Effector memory CD4-positive, alpha-beta T cell (primary cell): ENCODE measurements at places on chromosomes 11 and 22.

GRCh38 chr11:132802947-132803346, 729.4 kb downstream of the OPCML start:
- H3K27ac ChIP-seq: no peak overlapping the region
- no peaks in the 10 kb centered on the region for H3K36me3 ChIP-seq
- H3K4me3 ChIP-seq: no peak overlapping the region
- H3K4me1 ChIP-seq: no peaks in the 10 kb centered on the region
- DNase-seq: no peak
- H3K27me3 ChIP-seq: no peaks in the 10 kb centered on the region

DNA sequence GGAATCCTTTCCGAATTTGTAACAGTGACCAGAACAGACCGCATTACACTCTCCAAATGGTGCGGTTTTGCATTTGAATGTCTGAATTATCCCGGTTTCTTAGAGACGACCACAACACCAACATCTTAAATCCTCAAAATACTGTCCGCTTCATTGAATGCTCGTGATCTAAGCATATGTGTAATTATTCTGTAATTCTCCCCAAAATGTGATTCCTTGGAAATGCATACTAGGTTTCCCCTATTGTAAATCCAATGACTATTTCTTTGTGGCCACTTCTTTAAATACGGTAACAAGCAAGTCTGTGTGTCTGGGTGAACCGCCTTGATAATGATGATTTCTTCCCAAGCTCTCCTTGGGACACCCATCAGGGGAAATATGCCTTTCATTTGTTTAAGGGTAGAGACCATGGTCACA, 87.3 kb upstream of the DBX1 start:
- no peaks in the 10 kb centered on the region for H3K27me3 ChIP-seq
- H3K4me1 ChIP-seq: no peaks in the 10 kb centered on the region
- H3K27ac ChIP-seq: no peak overlapping the region

- H3K36me3 ChIP-seq: peaks cover 20% of the 10 kb centered on the region
- H3K27me3 ChIP-seq: no peaks in the 10 kb centered on the region
- H3K4me1 ChIP-seq: peaks cover 27% of the 10 kb centered on the region
- no peak overlapping the region for H3K27ac ChIP-seq
- no peak for DNase-seq
These were observed 10.3 kb downstream of the NEAT1 start for GRCh38 chr11:65432686-65433582.

- no peak overlapping the region for H3K4me3 ChIP-seq
- no peaks in the 10 kb centered on the region for H3K4me1 ChIP-seq
- no peaks in the 10 kb centered on the region for H3K27me3 ChIP-seq
- no peak for DNase-seq
These were observed 21.8 kb downstream of the MICAL2 start for GRCh38 chr11:12131943-12132789.

DNA sequence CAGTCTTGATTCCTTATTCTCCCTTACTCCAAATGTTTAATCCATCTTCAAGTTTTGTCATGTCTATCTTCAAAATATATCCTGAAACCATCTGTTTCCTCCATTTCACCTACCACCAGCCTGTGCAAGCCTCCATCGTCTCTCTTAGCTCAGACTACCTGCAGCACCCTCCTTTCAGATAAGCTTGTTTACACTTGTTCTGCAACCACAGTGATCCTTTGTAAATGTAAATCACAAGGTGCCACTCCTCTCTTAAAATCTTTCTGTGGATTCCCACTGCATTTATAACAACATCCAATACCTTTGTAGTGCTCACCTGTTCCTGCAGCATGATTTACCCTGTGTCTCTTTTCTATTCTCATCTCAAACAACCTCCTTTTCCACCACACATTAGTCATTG, 31.8 kb upstream of the GPR83 start:
- no peaks in the 10 kb centered on the region for H3K27me3 ChIP-seq
- H3K27ac ChIP-seq: no peak overlapping the region
- H3K4me1 ChIP-seq: no peaks in the 10 kb centered on the region

GRCh38 chr11:94595076-94595475, 27.9 kb downstream of the PIWIL4 start:
- H3K4me3 ChIP-seq: no peak overlapping the region
- H3K4me1 ChIP-seq: no peaks in the 10 kb centered on the region
- H3K27me3 ChIP-seq: no peaks in the 10 kb centered on the region
- no peak overlapping the region for H3K27ac ChIP-seq

GRCh38 chr22:44193535-44193891, 12.8 kb downstream of the PARVG start:
- peaks cover 7% of the 10 kb centered on the region for H3K36me3 ChIP-seq
- no peak overlapping the region for H3K27ac ChIP-seq
- no peak overlapping the region for H3K4me3 ChIP-seq

- H3K4me3 ChIP-seq: no peak overlapping the region
- DNase-seq: no peak
- no peaks in the 10 kb centered on the region for H3K27me3 ChIP-seq
- H3K36me3 ChIP-seq: no peaks in the 10 kb centered on the region
- no peak overlapping the region for H3K27ac ChIP-seq
These were observed 19.2 kb upstream of the OR51L1 start for GRCh38 chr11:4975436-4975835.

DNA sequence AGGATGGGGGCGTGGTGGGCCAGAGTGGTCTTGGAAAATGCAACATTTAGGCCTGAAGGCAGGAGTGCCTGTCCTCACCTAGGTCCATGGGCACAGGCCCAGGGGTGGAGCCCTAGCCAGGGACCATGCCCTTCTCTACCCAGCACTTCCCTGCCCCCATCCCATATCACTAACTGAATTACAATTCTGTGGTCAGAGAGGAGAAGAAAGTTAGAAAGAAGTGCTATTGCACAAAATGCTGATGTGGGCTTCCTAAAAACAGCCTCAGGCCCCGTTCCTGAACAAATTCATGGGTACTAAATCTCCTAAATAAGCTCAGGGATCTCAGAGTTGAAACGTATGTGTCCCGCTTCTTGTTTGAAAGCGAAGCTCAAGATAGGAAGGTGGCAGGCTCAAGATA, 3.5 kb upstream of the ASRGL1 start:
- H3K27ac ChIP-seq: no peak overlapping the region

DNA sequence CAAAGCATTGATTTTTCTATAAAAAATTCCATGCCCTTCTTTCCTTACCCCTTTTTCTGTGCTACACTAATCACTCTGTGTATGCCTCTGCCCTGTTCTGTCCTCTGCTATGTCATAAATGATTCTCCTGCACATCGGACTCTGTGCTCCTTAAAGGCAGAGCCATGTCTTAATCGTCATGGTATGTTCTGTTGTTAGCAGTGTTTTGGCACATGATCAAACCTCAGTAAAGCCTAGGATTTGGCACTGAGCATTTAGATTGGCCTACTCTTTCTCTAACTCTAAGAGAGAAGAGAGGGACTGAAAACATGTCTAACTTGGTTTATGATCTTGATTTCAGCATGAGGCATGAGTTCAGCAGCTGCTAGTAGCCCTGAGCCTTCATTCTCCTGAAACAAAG, 266.9 kb downstream of the AASDHPPT start:
- H3K27me3 ChIP-seq: no peaks in the 10 kb centered on the region
- H3K4me1 ChIP-seq: no peaks in the 10 kb centered on the region
- DNase-seq: no peak
- no peak overlapping the region for H3K27ac ChIP-seq
- no peak overlapping the region for H3K4me3 ChIP-seq
- H3K36me3 ChIP-seq: no peaks in the 10 kb centered on the region

DNA sequence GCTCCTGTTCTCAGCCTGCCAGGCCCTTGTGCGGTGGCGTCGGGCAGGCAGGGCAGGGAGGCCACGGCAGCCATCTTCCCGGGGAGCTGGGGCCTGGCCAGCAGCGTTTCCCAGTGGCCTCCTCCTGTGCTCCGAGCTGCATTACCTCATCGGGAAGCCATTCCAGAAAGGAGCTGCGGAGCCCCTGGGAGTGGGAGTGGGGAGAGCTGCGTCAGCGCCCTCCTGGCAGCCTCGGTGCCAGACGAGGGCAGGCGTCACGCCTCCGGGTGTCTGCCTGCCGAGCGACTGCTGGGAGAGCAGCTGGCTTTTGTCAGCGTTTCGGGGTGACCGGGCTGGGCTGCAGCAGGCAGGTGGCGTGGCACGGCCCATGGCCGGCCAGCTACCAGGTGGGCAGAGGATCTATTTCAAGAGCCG, 30.9 kb upstream of the WNT7B start:
- no peak for DNase-seq
- H3K27me3 ChIP-seq: no peaks in the 10 kb centered on the region
- H3K4me1 ChIP-seq: no peaks in the 10 kb centered on the region

DNA sequence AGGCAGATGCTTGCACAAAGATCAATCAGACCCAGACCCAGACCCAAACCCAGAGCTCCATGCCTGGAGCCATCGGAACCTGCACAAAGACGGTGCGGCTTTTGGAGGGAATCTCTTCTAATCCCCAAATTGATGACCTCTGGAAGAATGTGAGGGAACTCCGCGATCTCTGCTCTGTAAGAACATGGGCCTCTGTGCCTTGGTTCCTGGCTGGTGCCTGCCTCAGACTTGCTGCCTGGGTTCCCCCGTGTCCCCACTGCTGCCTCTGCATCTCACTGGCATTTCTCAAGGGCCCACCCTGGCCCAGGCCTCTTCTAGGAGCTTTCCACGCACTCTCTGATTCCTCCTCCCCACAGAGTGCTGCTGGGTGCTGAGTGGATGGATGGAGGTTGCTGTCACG, 1044.4 kb downstream of the TBC1D22A start:
- no peak overlapping the region for H3K4me3 ChIP-seq
- H3K4me1 ChIP-seq: no peaks in the 10 kb centered on the region
- H3K27ac ChIP-seq: no peak overlapping the region
- DNase-seq: no peak

- DNase-seq: no peak
- no peaks in the 10 kb centered on the region for H3K27me3 ChIP-seq
- no peak overlapping the region for H3K27ac ChIP-seq
These were observed 15.9 kb upstream of the GLYATL1 start for GRCh38 chr11:58923300-58923788.

- peak overlapping the region; percentile 8 for H3K4me3 ChIP-seq
- H3K27ac ChIP-seq: no peak overlapping the region
- no peaks in the 10 kb centered on the region for H3K36me3 ChIP-seq
- H3K4me1 ChIP-seq: no peaks in the 10 kb centered on the region
These were observed 109.2 kb downstream of the FAM76B start for GRCh38 chr11:95680169-95680929.

DNA sequence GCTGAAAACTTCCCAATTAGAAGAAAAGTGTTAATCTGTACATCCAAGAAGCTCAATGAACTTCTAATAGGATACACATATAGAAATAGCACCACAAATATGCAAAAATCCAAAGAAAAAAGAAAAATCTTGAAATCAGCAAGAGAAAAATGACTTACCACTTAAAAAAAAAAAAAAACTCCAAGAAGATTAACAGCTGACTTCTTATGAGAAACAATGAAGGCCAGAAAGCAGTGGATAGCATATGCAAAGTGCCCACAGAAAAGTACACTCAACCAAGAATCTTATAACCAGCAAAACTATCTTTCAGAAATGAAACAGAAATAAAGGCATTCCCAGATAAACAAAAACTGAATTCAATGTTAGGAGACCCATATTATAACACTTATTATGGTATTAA, 29.9 kb upstream of the OR5B12 start:
- H3K36me3 ChIP-seq: no peaks in the 10 kb centered on the region
- H3K4me1 ChIP-seq: no peaks in the 10 kb centered on the region
- no peaks in the 10 kb centered on the region for H3K27me3 ChIP-seq
- H3K27ac ChIP-seq: no peak overlapping the region
- no peak for DNase-seq

GRCh38 chr22:44423556-44424358, 74.3 kb downstream of the RTL6 start:
- H3K4me1 ChIP-seq: no peaks in the 10 kb centered on the region
- H3K4me3 ChIP-seq: no peak overlapping the region
- H3K27me3 ChIP-seq: peaks cover 4% of the 10 kb centered on the region
- H3K27ac ChIP-seq: no peak overlapping the region

GRCh38 chr11:107928767-107929507, 689 bp downstream of the RAB39A start:
- H3K4me3 ChIP-seq: peak overlapping the region; percentile 48
- no peak for DNase-seq
- H3K27me3 ChIP-seq: peaks cover 3% of the 10 kb centered on the region
- H3K27ac ChIP-seq: no peak overlapping the region
- peaks cover 18% of the 10 kb centered on the region for H3K4me1 ChIP-seq

DNA sequence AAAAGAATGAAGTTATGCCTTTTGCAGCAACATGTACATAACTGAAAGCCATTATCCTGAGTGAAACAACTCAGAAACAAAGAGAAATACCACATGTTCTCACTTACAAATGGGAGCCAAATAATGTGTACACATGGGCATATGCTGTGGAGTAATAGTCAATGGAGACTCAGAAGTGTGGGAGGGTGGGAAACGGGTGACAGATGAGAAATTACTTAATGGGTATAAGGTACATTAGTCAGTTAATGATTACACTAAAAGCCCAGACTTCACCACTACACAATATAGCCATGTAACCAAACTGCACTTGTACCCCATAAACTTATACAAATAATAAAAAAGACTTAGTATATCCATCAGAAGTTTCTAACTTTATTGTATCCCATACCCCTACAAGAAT, 674.1 kb upstream of the ARHGAP42 start:
- no peaks in the 10 kb centered on the region for H3K4me1 ChIP-seq
- H3K36me3 ChIP-seq: no peaks in the 10 kb centered on the region
- DNase-seq: no peak
- no peaks in the 10 kb centered on the region for H3K27me3 ChIP-seq
- no peak overlapping the region for H3K4me3 ChIP-seq

GRCh38 chr11:43200031-43200430, 111.8 kb upstream of the API5 start:
- no peaks in the 10 kb centered on the region for H3K27me3 ChIP-seq
- H3K36me3 ChIP-seq: no peaks in the 10 kb centered on the region
- H3K4me3 ChIP-seq: no peak overlapping the region
- no peak overlapping the region for H3K27ac ChIP-seq
- DNase-seq: no peak

GRCh38 chr11:45563171-45563570, 102.3 kb downstream of the CHST1 start:
- H3K27ac ChIP-seq: no peak overlapping the region
- no peaks in the 10 kb centered on the region for H3K36me3 ChIP-seq
- no peaks in the 10 kb centered on the region for H3K4me1 ChIP-seq
- H3K27me3 ChIP-seq: no peaks in the 10 kb centered on the region

DNA sequence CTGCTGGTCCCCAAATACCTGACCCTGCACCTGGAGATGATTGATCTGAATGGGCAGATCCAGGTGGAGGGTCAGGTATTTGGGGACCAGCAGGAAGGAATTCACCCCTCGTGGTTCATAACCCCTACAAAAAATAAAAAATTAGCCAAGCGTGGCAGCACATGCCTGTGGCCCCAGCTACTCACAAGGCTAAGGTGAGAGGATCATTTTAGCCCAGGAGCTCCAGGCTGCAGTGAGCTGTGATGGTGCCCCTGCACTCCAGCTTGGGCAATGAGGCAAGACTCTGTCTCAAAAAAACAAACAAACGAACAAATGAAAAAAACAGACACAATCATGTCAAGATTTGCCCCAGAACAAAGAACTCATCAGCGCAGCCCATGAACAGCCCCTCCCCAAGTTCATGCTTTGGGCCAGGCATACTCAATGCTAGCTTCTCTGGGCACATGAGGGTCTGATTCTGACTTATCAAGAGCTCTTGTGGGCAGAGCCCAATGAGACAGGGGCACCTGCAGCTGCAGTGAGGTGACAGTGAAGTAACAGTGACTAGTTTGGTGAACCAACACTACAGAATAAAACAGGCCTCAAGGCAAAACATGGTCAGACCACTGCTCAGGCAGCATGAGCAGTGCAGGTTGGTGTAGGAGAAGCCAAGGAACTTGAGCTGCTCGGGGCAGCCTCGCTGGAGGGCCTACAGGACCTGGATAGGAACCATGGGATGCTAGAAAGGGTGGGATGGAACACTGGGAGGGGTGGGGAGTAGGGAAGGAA, 10.2 kb upstream of the FCHSD2 start:
- H3K36me3 ChIP-seq: no peaks in the 10 kb centered on the region
- DNase-seq: no peak
- H3K27me3 ChIP-seq: no peaks in the 10 kb centered on the region
- H3K4me1 ChIP-seq: peaks cover 30% of the 10 kb centered on the region
- H3K4me3 ChIP-seq: no peak overlapping the region
